ENCODE measurements at places on chromosomes 16 and 17.

DNA sequence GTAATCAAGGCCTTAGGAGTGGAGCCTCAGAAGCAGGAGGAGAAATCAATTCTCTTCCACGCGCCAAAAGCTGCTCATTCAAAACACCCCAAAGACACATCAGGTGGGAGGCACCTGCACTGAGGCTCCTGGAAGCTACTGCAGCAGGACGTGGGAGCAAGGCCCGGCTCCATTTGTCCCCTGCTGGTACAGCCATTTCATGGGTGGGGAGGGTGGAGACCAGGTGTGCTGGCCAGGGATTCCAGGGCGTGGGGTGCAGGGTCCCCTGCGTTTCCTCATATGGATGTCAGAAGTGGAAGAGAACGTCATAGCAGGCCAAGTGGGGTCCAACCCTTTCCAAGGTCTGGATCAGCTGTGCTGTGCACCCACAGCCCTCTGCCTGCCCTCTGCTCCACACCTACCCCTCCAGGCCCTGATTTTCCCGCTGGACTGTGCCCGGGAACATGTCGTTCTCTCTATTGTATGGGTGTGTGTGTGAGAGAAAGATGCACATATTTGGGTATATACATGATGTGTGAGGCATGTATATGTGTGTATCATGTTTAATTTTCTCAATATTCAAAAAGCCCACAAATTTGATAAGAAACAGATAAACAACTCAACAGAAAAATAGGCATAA lies 39.2 kb upstream of the CBX4 start:
- DNase-seq: no peak

- no peak for DNase-seq
These were observed 22.1 kb downstream of the CYB561 start for GRCh38 chr17:63423963-63424362.

GRCh38 chr17:17352836-17353624 lies 49.9 kb downstream of the NT5M start:
- no peak for DNase-seq

- DNase-seq: no peak
These were observed 27.4 kb upstream of the AQP8 start for GRCh38 chr16:25189305-25189704.

DNA sequence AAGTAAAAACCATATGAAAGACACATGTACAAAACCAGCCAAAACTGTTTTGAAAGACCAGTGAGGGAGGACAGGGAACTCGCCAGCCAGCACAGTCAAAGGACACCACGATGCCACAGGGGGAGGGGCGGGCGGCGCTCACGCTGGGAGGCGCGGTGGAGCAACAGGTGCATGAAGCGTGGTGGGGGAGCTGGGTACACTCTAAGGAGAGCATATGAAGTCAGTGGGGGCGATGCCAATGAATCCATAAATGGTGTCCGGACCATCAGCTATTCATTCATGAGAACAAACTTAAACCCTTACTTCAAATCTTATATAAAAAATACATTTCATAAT lies 101.0 kb upstream of the DNAH17 start:
- DNase-seq: no peak

DNA sequence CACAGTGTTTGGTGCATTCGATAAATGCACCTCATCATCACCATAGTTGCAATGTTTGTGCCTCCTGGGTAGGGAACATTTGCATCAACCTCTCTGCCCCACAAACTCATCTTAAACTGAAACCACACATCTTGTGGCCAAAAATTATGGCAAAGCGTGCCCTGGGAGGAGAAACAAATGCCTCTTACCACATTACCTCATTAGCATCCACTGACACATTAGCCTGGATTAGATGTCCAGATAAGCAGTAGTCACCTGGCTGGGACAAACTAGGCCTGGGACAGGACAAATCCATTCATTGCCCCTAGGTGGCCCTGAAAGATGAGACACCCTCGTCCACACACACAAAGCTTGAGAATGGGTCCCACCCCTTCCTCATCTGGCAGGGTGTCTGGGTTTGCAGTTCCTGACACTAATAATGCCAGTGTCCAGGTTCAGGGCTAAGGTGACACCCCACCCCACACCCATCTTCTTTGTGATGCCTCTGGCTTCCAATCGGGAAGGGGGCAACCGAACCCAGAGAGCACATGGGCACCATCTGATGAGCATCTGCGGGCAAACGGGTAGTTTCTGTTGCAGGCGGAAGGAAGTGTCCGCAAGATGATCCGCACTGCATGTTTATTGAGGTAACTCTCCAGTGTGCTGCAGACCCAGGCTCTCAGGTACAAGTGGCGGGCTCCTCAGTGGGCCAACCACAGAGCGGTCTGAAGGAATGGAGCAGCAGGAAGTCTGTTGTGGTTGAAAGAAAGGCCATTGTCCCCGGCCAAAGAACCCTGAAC lies 8.6 kb downstream of the XYLT1 start:
- no peak for DNase-seq

All from stimulated activated naive CD4-positive, alpha-beta T cell treated with Interleukin-2 at 50 U/mL for 16 hours (primary cell).